ENCODE measurements at places on chromosomes 3 and 15.
A peak's percentile ranks its signal among the peaks of the same experiment; 100 is the strongest.

- peak; percentile 58 for DNase-seq
Measured at GRCh38 chr3:196932600-196932999, 9.7 kb downstream of the NCBP2 start.

- DNase-seq, result no peak
Measured at GRCh38 chr3:127038466-127038865, 55.6 kb downstream of the PLXNA1 start.

DNA sequence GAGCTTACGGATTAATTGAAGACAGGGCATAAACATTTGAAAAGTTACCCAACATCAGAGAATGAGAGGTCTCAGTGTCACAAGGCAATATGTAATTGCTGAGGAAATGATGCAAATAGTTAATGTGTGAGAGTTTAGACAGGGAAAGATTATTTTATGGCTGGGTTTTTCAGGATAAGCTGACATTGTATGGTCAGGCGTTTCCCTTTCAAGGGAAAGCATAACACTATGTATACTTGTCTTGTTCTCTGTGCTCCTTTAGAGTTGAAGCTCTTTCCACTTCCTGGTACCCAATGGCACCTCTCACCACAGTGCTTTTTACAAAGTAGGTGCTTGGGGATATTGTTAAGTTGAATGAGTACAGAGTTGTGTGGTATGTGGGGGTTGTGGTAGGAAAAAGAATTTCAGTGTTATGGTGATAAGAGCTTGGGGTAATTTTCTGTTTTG is 19.9 kb downstream of the IQGAP1 start:
- DNase-seq, result no peak

- no peak for DNase-seq
Measured at GRCh38 chr15:84810073-84810840, 6.9 kb upstream of the ALPK3 start.

GRCh38 chr3:177358977-177359592 is 161.8 kb upstream of the TBL1XR1 start:
- DNase-seq, result peak; percentile 49

DNA sequence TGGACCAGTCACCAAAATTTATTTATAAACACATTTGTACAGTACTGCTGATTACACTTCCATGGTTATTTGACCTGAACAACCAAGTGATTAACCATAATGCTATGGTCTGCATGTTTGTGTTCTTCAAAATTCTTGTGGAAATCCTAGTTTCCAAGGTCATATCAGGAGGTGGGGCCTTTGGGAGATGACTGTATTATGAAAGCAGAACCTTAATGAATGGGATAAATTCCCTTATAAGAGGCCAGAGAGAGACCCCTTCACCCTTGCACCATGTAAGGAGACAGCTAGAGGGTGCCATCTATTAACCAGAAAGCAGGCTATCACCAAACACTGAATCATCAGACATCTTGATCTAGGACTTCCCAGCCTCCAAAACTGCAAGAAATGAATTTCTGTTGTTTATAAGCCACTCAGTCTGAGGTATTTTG is 1.9 kb downstream of the SCAPER start:
- peak; percentile 44 for DNase-seq

DNA sequence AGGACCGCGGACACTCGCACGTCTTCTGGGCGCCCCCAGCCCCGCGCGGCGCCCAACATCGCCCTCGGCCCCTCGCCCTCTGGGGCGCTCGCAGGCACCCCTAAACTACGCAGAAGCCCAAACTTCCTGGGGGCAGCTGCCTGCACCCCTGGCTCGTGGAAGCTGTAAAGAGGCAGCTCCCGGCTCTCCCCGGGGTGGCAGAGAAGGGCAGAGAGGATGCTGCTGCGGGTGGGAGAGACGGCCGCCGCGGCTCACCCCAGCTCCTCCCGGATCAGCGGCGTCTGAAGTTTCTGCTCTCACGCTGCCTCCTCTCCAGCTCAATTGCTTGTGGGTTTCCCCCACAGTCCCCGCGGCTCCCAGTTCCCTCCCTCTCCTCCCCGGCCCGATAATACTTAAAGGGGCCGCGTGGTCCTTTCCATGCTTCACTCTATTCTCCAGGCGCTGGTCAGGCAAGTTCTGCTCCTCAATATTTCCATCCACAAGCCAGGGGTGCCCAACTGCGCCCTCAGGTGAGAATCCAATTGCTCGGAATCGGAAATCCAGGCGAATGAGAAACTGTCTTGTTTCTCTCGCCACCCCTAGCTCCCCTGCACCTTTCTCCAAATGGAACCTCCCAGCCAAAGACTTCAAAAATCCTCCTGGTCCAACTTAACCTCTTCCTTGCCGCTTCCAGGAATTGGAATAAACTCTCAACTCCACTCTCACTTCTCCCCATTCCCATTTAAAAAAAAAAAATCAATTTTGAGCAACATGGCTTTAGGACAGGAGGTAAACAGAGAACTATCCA is 748.5 kb downstream of the ROBO1 start:
- DNase-seq, result peak; percentile 69

GRCh38 chr15:57646087-57646486 is 54.4 kb downstream of the MYZAP start:
- DNase-seq, result no peak

GRCh38 chr15:100909565-100909964 is 9.6 kb upstream of the LRRK1 start:
- no peak for DNase-seq

- no peak for DNase-seq
Measured at GRCh38 chr3:22451501-22451900, 700.5 kb upstream of the ZNF385D start.

DNA sequence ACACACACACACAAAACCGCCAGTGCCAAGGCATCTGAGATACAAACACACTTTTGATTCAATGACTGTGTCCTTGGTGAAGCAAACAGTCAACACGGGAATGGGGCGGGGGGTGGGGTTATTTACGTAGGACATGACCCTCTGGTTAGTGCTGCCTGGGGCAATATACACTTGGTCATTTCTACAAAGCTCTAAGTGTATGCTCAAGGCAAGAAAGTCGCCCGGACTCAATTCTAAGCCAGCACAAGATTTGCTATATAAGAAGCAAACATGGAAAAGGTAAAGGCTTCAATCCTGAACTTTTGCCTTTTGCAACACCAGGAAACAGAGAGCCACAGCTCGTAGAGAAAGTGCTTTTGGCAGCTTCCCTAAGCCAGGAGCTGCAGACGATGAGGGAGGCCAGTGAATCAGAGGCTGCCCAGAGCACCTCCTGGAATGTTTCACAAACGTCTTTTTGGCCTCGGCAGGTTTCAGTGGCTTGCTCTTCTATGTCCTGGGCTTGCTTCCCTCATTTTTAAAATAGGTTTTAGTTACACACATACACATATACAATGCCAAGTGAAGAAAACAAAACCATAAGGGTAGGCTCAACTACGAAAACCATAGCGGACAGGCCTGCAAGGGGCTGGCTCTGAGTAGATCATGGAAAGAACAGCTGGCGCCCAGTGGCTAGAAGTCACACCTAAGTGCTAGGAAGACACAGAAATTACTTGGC is 73.6 kb downstream of the TM4SF4 start:
- DNase-seq, result no peak

DNA sequence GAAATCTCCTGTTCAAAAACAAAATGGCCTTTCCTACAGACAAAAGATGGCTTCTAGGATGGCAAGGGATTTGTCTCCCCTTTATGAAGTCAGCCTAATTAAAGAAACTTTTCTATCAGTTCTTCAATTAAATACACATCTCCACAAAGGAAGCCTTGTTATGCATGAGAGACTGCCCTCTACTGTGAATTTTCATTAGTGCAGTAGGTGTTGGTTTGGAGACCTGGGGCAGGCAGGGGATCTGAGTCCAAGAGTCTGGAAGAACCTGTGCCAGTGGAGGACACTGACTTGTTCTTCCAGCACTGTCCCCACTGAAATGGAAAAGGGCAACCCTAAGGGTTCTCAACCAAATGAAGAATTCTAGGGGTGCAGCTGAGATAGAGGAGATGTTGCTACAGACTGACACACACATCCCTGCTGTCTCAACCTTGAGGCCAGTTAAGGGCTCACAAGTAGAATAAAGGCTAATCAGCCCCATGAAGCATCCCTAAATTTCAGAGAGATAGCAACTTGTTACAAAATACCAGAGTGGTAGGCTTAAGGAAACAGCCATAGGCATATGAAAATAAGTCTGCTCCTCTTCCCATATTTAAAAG is 174.0 kb upstream of the PRICKLE2 start:
- peak; percentile 41 for DNase-seq

DNA sequence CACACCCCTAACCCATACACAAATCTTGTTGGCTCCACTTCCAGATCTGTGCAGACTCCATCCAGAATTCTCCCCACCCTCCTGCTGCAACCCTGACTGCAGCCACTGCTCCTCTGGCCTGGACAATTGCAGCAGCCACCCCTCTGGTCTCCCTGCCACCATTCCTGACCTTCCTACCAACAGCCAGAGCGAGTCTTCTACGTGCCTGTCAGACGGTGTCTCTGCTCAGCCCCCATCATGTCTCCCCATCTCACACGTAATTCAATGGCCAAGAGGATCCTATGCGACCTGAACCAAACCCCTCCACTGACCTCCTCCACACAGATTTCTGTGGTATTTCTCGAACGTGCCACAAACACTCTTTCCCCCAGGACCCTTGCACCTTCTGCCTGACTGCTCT is 103.3 kb downstream of the TPRA1 start:
- no peak for DNase-seq

- DNase-seq, result peak; percentile 69
Measured at GRCh38 chr15:89486726-89487050, 9.7 kb downstream of the RHCG start.

DNA sequence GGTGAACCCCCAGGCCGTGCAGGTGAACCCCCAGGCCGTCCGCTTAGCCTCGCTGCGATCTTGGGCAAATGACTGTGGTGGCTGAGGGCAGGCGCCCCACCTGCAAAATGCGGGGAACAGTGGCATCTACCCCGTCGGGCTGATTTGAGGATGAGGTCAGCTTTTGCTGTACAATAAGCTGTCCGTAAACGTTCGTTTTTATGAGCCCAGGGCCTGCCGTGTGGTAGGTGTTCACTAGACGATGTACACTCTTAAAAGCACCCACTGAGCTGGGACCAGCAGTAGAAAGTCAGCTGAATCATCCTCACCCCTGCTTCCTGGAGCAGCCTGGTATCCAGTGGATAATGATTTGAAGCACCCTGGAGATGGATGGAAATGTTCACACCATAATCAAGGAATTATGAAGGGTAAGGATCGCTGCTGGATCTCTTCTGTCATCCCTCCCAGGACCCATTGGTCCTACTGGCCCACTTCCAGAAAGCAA is 943 bp upstream of the PCSK6 start:
- no peak for DNase-seq

DNA sequence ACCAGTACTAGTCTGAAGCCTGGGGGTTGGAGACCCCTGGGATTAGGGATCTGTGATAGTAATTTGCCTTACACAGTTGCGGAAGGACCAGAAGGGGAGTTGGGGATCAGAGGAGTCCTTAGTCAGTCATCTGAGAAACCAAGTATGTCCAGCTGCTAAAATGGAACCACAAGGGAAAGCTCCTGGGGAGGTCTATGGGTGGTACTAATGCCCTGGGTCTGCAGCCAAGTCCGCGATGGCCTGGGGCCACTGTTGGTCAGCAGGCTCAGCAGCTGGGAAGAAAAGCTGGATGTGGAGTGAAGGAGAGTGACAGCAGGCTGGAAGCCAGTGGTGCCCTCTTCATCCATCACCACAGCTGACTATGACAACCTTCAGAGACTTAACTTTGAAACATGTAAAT is 2.2 kb upstream of the ANKDD1A start:
- no peak for DNase-seq

- peak; percentile 39 for DNase-seq
Measured at GRCh38 chr3:15805756-15806266, 8.0 kb upstream of the ANKRD28 start.

DNA sequence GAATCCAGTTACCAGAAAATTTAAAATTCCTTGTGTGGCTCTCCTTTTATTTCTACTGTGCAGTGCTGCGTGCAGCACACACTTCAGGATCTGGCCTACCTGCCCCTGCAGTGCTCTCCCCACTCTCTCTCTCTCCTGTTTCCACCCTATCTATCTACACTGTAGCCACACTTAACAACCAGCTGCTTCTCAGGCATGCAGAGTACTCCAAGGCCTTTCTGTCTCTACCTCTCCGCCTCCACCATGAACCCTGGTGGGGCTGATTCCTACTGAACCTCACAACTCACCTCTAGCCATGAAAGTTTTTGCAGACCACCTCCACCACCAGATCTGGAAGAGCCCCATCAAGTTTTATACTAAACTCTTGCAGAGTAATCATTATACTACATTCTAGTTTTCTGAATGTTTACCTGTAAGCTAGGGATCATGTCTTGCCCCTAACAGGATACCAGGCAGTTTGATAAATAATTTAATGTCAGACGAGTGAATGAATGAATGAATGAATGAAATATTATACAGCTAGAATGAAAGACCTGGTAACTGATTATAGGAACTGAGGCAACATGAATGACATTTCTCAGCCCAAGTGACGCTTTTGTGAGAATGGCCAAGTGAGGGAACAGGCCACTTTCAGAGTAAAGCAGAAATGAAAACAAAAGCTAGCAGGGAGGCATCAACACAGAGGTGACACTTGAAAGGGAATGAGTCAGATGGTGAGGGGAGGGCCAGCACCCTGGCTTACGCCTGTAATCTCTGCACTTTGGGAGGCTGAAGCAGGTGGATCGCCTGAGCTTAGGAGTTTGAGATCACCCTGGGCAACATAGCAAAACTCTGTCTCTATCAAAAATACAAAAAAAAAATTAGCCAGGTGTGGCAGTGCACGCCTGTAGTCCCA is 363.5 kb downstream of the FOXP1 start:
- peak; percentile 45 for DNase-seq

DNA sequence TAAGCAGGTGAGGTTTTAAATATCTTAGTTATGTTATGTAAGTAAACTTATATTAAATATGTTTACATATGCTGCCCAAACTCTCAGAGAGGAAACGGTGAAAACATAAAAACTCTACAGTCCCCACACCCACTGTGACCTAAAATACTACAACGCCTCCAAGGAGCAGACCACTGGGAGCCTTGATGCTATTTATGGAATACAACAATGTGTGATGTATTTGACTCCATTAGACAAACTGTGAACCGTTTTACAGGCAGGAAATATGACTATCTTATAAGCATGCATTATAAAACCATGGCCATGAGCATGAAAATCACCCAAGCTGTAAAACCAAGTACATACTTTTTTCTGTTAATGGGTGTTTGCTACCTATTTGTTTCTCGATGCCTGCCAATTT is 379.5 kb upstream of the TBL1XR1 start:
- DNase-seq, result no peak

DNA sequence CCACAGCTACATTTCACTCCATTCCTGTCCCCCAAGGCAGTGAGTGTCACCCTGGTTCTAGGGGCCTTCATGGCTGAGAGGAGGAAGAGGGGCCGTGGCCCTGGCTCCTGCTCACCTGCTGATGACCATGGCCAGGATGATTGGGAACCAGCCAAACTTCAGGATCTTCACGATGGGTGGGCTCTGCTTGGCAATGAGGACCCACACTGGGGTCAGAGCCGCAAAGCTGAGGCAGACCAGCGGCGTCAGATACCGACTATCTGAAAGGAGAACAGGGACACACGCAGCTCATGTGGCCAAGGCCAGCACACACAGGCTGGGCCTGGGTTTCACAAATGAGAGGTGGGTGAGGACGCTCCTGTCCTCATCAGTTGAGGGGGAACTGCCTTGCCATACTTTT is 47.6 kb downstream of the ROPN1B start:
- DNase-seq, result no peak

GRCh38 chr3:142278451-142278850 is 53.1 kb upstream of the GK5 start:
- DNase-seq, result no peak

- DNase-seq, result no peak
Measured at GRCh38 chr15:43104426-43104825, 1.4 kb downstream of the UBR1 start.

GRCh38 chr3:149385617-149386298 is 8.3 kb upstream of the TM4SF1 start:
- DNase-seq, result no peak

GRCh38 chr3:58414538-58415197 is 19.0 kb downstream of the PDHB start:
- peak; percentile 51 for DNase-seq
